Cerebellar cortex (tissue), 1 donor: ENCODE measurements at places on chromosomes 3 and 15.

DNA sequence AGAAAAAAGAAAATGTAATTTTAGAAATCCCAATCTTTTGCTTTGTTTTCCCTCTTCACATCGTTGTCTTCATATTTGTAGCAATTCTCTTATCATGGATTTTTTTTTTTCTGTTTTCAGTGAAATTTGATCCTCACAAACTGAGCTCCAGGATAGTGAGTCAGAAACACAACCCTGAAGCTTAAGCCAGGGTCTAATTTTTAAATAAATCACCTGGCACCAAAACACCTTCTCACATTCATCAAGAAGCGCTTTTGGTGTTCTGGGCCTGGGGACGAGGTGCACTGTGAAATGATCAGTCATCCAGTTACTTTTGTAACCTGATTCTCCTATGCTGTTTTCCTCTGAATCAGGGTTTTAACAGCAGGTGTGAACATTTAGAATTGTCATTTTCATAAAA, 87.7 kb downstream of the REC114 start:
- no peak for DNase-seq

DNA sequence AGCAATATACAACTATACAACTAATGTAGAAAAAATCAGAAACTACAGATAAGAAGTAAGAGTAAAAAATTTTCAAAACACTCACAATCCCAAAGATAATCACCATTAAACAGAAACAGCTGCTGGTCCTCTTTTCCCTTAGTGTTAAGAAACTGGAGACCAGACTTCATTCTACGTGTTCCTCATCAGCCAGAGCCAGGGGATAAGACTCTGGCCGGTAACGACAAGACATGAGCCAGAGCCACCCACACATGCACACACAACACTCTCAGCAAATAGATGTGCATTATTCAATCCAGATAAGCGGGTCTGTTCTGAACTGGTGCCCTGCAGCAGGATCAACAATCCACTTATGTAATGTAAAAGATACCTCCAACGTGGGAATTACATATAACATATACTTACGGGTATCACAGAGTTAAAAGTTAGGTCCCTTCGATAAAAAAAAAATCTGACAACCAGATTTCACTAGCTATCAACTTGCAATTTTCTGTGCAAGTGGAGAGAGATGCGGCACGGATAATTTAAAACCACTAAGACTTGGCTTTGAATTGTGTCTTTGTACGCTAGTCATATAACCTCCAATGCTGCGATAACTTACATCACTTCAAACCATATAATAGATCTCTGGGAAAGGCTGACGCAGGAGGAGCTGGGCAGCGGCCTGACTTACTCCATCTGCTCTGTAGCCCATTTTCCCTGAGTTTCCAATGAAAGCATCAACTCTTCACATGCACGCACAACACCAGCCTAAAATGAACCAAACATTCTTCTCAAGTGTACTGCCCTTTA, 17.8 kb downstream of the PRICKLE2 start:
- no peak for DNase-seq

- no peak for DNase-seq
These were observed 74.8 kb upstream of the CACNA2D3 start for GRCh38 chr3:54047568-54047967.

DNA sequence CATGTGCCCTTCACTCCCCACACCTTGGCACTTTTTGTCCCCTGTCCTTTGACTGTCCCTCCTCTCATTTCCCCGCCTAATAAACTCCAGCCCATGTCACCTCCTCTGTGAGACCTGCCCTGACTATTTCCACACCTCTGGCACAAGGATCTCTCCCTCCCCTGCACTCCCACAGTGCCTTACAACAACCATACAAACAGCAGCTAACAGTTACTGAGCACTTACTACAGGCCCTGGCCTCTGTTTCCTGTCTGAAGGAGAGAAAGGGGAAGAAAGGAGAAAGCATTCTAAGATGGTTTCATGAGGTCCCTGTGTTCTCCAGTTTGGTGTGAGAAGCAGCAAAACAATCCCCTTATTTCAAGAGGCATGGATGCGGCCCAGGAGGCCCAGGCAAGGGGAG, 20.0 kb upstream of the TRH start:
- DNase-seq, result no peak

- no peak for DNase-seq
These were observed 21.4 kb upstream of the SPPL2A start for GRCh38 chr15:50786871-50787270.

DNA sequence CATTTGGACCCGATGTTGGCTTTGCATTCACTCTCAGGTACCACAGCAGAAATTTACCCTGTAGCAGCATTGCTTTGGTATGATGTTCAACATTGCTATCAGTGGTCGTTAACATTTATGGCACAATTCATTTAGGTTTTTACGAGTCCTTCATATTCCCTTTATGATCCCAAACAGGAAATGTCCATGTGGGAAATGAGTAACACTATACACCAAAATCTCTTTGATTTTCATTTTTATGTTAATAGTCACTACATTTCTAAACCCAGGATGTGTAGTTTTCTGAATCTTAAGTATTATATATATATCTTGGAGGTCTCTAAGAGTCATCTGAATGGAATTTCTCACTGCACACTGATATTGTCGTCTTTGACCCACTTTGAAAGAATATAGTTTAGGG, 78.5 kb upstream of the RBMS3 start:
- DNase-seq, result no peak

DNA sequence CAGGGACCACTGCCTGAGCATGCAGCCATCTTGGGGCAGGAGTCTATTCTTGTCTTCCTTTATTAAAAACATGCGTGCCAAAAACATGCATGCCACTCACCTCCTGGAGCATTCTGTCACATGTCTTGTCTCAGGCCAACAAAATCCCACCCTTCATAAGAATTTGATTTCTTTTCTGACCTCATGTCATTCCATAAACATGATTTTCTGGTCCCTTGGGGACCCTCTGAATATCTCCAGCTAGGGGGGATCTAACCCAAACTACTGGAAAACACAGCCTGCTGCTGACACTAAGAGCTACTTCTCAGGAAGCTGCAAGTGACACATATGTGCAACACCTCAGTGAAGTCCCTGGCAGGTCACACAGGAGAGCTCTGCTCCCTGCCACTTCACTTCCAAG, 26.8 kb upstream of the NOX5 start:
- DNase-seq, result no peak

- no peak for DNase-seq
These were observed 12.2 kb downstream of the CPB1 start for GRCh38 chr3:148839805-148840204.

DNA sequence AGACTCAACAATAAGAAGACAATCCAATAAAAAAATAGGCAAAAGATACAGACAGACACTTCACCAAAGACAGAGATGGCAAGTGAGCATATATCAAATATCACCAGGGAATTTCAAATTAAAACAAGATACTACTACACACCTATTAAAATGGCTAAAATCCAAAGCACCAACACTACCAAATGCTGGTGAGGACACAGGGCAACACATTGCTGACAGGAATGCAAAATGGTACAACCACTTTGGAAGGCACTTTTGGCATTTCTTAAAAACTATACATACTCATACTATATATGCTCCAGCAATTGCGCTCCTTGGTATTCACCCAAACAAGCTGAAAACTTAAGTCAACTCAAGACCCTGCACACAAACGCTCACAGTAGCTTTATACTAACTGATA, 12.9 kb downstream of the DLG1 start:
- DNase-seq, result no peak

- DNase-seq, result peak; percentile 12
These were observed 41.9 kb downstream of the ABHD2 start for GRCh38 chr15:89130201-89130600.

- no peak for DNase-seq
These were observed 24.1 kb downstream of the CCNL1 start for GRCh38 chr3:157135671-157136396.
